ENCODE measurements at places on chromosomes 5 and 9.

DNA sequence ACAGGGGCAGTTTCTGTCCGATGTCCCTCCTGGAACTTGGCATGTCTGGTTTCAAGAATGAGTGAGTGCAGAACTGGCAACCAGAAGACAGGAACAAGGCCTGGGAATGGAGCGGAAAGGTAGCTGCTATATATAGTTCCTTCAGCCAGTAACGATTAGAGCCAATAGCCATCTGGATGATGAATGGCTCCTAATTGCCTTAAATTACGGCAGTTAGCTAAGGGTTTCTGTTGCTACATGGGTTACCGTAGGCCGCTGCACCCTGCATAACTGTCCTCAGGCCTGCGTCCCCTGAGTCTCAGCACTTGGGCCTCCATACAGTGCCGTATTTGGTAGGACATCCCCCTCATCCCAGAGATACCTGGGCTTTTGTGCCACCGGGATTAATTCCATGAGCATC, 29.4 kb downstream of the WWC1 start:
- no peak for DNase-seq

GRCh38 chr9:93447655-93448054, 3.8 kb upstream of the FAM120A start:
- no peak for DNase-seq

DNA sequence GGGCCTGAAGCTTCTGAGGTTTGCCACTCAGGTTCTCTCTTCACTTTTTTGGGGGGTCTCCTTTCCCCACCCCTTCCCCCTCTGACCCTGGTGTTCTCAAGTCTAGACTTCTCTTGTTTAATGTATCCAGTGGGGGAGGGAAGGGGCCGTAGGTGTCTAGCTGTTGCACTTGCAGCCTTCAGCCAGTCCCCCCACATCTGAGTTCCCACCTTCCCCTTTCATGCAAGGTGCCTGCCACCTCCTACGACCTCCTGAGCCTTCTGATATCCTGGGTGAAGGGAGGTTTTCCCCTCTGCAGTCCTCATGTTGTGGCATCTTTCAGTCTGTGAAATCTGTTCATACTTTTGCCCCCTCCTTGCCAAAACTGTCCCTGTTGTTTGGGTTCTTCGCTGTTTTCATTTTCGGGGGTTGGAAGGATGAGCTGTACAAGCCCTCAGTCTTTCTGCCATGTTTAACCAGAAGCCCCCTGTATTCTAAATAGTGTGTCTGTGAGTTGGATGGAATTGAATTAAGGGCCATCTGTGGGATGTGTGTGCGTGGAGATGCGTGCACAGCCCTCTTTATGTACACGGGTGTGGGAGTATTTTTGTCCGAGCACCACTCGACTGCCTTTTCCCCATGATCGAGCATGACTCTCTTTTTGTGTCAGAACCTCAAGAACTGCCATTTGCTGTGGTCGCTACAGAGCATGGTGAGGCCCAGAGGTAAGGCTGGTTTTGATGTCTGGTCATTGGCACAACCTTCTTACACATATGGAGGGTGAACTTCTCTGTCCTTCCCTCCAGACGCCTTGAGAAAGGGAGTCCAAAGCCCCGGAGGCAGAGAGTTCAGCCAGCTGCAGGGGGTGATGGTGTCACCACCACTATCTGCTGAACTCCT, 23.6 kb downstream of the PRRC2B start:
- peak; percentile 66 for DNase-seq

GRCh38 chr9:127595611-127596010, 16.5 kb upstream of the STXBP1 start:
- no peak for DNase-seq

DNA sequence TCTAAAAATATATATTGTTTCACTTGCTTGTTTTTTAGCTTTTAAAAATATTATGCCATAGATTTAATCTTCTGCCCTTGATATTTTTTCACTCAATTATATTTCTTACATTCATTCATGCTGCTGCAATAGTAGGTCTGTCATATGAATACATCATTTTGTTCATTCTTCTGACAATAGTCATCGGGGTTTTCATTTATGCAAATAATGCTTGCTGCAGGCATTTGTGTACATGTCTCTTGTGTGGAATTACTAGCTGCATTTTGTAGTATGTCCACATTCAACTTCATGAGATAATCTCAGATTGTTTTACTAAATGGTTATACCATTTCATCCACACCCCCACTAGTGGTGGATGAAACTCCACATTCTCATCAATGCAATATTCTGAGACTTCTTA, 5.3 kb upstream of the PLPP1 start:
- no peak for DNase-seq

GRCh38 chr5:32110111-32110696, 63.9 kb downstream of the GOLPH3 start:
- no peak for DNase-seq
